ENCODE measurements at places on chromosomes 2 and 18.

GRCh38 chr2:98608962-98609604, 694 bp downstream of the UNC50 start:
- DNase-seq, result no peak

- no peak for DNase-seq
Observed at GRCh38 chr2:62231541-62231940, 35.6 kb downstream of the B3GNT2 start.

GRCh38 chr2:159860581-159861310, 62.7 kb upstream of the CD302 start:
- no peak for DNase-seq

GRCh38 chr2:182020286-182021070, 34.8 kb downstream of the PPP1R1C start:
- DNase-seq, result no peak

- no peak for DNase-seq
Observed at GRCh38 chr18:36752929-36753865, 75.6 kb downstream of the TPGS2 start.

DNA sequence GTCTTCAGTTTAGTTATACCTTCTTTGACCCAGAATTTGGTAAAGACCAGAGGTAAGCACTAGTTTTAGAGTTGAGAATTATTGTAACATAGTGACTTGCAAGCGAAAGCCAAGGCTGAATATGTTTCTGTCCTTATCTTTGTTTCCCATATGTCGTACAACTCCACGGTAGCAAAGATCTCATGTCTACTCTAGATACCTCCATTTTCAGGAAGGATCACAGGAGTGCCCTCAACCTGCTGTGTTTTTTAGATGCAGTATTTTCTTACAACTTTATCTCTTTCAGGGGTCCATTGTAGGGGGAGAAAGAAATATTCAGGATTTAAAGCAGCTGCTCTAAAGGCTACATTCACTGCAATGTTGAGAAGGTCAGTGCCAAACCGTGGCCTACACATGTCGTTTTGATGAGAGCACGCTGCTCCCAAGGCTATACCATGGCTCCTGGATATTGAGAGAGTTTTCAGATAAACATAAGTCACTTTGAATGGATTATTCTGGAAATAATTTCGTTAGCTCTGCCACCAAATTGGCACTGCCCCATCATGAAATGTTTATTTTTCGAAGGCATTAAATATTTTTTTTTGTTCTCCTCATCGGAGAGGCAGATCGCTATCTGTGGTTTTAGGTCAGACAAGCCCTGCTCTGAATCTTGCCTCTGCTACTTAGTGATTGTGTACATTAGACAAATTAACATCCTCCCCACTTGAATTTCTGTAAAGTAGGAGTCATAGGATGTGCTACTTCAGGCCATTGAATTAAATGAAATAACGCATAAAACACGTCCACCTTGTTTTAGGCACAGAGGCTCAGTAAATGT, 2.1 kb downstream of the RHBDD1 start:
- DNase-seq, result no peak

DNA sequence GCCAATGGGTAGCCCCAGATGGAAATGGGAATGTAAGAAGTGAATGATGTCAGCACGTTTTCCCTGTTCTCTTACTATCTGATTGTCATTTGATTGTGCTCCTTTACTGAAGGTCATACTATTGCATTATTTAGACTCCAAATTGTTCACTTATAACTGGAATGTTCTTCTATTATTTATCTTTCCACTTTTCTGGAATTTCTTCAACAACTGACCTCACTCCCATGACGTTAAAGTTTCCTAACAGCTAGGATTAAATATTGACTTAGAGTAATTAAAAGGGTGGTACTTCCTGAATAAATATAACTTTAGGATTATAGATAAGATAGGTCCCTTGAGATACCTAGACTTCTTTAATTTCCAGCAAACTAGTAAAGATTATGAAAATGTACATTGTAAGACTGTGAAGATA, 10.9 kb upstream of the GULP1 start:
- no peak for DNase-seq

DNA sequence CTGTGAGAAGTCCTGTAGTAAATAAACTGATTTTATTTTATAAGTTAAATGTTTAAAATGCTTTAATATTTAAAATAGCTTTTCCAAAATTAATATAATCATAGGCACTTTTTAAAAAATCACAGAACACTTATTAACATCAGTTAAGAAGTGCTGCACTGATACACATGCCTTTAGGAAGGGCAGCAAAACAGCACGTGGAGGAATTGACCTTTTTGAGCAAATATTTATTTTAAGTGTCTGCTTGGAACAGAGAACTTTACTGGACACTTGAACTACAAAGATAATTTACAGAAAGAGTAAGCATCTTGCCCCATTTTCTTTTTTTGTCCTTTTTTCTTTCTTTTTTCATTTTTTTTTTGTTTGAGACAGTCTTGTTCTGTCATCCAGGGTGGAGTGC, 87.7 kb upstream of the NARS1 start:
- no peak for DNase-seq

GRCh38 chr2:162403884-162404283, 60.0 kb downstream of the GCA start:
- DNase-seq, result no peak

- no peak for DNase-seq
Observed at GRCh38 chr2:163675388-163675787, 60.4 kb downstream of the FIGN start.

DNA sequence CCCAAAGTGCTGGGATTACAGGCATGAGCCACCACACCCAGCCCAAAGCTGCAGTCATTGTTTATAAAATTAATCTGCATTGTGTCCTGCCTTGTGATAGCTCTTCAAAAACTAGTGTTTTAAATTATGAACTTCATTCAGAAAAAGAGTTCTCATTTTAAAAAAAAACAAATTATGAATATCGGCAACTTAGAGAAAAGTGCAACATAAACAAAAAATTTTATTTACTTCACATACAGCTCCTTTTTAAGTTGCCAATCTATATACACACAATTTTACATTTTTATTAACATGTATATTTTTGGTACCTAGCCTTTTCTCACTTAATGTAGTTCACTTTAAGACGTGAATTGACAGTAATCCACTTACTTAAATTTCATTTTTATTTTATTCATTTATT, 46.9 kb downstream of the GEMIN6 start:
- no peak for DNase-seq

DNA sequence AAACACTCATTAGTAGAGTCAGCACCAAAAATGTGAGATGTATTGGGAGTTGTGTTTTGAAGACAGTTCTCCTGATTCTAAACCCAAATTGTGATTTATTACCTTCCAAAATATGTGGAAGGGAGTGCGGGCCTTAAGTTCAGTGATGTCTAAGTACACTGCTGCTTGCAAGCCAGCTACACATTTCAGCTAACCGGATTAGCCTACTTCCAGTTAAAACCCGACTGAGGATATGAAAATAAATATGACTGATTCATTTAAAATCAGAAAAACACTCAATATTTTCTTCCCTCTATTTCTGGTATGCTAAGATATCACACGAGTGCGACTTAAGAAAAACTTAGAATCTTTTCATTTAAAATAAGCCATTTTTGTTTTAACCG, 907 bp downstream of the FHL2 start:
- no peak for DNase-seq

DNA sequence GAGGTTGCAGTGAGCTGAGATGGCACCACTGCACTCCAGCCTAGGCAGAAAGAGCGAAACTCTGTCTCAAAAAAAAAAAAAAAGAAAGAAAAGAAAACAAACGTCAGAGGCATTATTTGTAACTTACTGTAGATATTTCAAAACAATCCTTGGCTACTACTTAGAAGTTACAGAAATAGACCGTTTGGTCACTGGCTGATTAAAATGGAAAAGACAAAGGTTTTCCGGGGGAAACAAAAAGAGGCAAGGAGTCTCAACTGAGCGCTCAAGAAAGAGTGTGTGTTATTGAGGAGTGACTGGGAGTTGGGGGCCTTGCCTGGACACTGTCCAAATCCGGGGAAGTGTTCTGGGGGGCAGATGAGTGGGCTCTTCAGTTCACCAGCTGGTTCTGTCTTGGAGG, 47.6 kb downstream of the TEX44 start:
- no peak for DNase-seq

DNA sequence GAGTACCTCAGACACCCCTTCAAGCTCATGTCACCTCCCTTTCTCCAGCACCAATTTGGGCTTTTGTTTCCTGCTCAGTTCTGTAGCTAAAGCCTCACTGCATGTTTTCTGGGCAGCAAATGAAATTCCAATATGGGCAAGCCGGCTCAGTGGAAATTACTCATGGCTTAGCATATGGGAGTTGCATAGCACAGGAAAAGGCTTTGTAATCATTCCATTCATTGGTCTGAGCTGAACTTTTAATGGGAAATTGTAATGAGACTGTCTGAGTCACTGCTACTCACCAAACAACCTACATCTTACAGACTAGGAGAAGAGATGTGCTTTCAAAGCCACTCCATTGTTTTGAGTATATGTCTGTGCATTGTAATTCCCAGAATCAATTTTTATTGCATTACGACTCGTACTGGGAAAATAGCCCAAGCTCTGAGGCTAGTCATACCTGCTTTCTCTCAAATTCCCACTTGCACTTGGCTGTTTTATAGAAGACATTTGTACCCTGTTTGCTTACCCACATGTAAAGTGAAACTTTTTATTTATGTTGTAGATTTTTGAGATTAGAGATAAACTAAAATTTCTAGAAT, 139.5 kb upstream of the LRATD1 start:
- DNase-seq, result no peak
